ENCODE measurements at places on chromosomes 5 and 9.

- no peak for DNase-seq
Measured at GRCh38 chr5:167245868-167246267, 1045.6 kb upstream of the WWC1 start.

- DNase-seq = no peak
Measured at GRCh38 chr9:19429595-19429994, 20.8 kb downstream of the ACER2 start.

GRCh38 chr5:99386406-99387077, 457.7 kb upstream of the CHD1 start:
- no peak for DNase-seq

- no peak for DNase-seq
Measured at GRCh38 chr9:116941266-116941665, 254.2 kb downstream of the TRIM32 start.

DNA sequence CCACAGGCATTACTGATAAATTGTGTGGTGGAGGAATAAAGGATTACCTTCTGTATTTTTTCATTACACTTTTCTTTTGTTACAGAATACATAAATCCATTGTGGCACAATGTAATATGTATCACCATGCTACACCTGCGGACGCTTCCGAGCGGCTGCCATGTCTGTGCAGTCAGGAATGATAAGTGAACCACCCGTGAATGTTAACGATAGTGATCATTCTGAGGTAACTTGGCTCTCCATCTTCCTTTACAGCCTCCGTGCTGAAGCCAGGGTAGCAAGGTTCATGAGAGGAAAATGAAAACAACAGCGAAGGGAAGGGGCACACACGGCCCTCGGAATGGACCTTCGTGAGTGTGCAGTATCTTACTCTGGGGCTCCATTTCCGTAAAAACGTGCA, 161.2 kb downstream of the MAPKAP1 start:
- no peak for DNase-seq

DNA sequence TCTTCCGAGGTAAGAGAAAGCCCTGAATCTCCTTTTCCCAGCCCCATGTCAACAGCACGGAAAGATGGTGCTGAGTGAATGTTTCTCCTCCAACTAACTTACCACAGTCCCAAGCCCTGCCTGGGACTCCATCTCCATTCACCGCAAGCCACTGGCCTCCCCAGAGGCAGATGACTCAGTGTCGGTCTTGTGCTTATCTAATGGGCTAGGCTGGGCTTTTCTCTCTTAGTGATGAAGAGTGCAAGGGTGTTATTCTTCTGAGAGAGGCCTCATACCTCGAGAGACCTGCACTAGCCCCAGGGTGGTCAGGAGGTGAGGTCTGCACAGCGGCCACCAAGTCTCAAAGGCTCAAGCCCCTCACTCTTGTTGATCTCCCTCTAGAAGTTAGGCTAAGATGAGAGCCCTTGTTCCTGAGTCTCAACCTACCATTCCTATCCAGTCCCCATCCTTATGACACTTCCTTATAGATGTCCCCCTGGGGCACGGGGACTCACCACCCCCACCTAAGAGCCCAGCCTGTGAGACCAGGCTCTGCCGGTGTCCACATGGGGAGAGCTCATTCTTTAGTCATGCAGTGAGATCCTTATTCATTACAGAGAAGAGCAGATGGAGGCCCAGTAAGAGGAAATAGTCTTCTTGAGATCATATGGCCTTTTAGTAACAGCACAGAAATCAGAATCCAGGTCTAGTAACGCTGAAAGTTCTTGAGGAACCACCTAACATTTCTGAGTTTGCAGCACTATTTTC, 127.0 kb downstream of the SAXO1 start:
- no peak for DNase-seq

GRCh38 chr9:131994364-131995125, 85.1 kb downstream of the MED27 start:
- DNase-seq = no peak

GRCh38 chr5:144308906-144309670, 138.4 kb downstream of the KCTD16 start:
- no peak for DNase-seq

DNA sequence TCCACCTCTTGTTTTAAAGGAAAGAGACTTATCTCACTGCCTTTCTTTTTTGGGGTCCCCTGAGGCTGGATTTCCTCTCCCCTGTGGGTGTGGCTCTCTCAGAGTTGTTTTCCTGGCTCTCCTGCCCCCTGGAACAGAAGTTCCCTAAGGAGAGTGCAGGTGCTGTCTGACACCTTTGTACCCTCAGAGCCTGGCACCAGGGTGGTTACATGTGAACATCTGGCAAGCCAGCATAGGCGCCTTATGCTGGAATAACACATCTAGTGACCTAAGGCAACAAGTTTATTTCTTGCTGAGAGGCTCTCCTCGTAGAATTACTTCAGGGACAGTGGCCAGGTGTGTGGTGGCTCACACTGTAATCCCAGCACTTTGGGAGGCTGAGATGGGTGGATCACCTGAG, 172.9 kb upstream of the PTCH1 start:
- DNase-seq = no peak

GRCh38 chr5:6730407-6730806, 17.2 kb downstream of the TENT4A start:
- DNase-seq = no peak

- DNase-seq = no peak
Measured at GRCh38 chr9:107933516-107933915, 443.9 kb upstream of the KLF4 start.

- no peak for DNase-seq
Measured at GRCh38 chr9:132622159-132622558, 39.8 kb downstream of the BARHL1 start.
